Mesendoderm (in vitro differentiated cells): ENCODE measurements at places on chromosomes 7 and 10.

DNA sequence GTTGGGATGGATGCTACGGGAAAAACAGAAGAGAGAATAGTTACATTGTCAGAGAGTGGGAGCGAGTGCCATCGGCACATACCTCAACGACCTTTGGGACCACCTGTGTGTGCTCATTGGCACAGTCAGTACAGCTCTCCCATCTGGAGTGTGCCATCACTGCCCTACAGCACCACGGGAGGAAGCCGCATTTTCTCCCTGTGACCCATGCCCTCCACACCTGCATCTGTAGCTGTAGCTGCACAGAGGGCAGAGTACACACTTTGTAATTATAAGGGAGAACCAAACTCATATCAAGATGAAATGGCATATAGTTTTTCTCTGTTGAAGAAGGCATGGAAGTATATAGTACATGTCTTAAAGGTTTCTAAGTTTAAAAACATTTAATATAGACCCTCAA lies 207.4 kb downstream of the LHFPL3 start:
- no peak for DNase-seq
- no peak overlapping the region for H3K4me3 ChIP-seq
- H3K27me3 ChIP-seq = no peaks in the 10 kb centered on the region
- H3K36me3 ChIP-seq = no peaks in the 10 kb centered on the region

GRCh38 chr7:13132314-13132713 lies 444.9 kb downstream of the ARL4A start:
- H3K4me3 ChIP-seq = no peak overlapping the region
- H3K36me3 ChIP-seq = no peaks in the 10 kb centered on the region
- no peaks in the 10 kb centered on the region for H3K27me3 ChIP-seq
- no peaks in the 10 kb centered on the region for H3K4me1 ChIP-seq

GRCh38 chr10:122236690-122237306 lies 34.3 kb upstream of the BTBD16 start:
- DNase-seq = no peak
- no peaks in the 10 kb centered on the region for H3K36me3 ChIP-seq
- H3K27me3 ChIP-seq = no peaks in the 10 kb centered on the region
- no peak overlapping the region for H3K4me3 ChIP-seq

DNA sequence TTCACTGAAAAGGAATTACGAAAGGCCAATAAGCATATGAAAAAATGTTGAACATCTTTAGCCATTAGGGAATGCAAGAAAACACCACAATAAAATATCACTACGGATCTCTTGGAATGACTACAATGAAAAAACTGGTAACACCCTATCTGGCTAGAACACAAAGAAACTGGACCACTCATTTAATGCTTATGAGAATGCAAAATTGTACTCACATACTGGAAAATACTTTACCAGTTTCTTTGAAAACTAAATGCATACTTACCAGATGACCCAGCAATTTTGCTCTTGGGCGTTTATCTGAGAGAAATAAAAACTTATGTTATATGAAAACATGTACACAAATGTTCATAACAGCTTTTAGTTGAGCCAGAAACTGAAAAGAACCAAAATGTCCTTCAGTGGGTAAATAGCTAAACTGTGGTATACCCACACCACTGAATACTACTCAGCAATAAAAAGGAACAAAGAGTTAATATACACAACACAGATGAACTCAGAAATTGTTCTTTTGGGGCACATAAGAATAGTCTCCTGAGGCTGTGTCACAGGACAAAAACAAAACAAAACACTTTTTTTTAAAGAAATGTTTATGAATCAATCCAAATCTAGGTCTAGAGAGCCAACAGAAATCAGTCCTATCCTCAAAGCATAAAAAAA lies 23.5 kb downstream of the CNOT4 start:
- DNase-seq = no peak
- H3K4me1 ChIP-seq = no peaks in the 10 kb centered on the region
- H3K36me3 ChIP-seq = no peaks in the 10 kb centered on the region
- no peak overlapping the region for H3K4me3 ChIP-seq

DNA sequence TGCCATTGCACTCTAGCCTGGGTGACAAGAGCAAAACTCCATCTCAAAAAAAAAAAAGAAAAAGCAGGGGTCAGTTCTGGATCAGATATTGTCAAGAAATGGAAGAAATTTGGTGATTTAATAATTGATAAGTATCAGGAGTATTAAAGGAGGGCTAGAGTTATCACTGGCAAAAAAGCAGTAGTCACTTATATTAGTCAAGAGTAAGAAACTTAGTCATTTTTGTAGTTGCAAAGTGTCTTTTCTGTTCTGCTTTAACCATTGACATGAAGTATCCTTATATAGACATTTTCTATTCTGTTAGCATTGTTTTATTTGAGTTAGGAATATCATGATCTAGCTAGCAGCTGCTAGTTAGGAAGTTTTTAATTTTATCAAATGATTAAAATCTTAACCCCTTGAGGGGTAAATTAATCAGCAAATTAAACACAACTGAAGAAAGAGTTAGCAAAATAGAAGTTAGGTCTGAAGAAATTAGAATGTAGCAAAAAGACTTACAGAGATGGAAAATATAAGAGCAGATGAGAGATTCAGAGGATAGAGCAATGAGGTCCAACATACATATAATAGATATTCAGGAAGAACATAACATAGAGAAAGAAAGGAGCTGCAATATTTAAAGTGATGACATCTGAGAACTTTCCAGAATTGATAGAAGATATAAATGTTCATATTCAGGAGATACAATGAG lies 7.3 kb upstream of the CCDC6 start:
- no peak overlapping the region for H3K4me3 ChIP-seq
- no peak for DNase-seq
- no peaks in the 10 kb centered on the region for H3K4me1 ChIP-seq
- no peaks in the 10 kb centered on the region for H3K27me3 ChIP-seq
- H3K36me3 ChIP-seq = no peaks in the 10 kb centered on the region
- no peak overlapping the region for H3K27ac ChIP-seq

DNA sequence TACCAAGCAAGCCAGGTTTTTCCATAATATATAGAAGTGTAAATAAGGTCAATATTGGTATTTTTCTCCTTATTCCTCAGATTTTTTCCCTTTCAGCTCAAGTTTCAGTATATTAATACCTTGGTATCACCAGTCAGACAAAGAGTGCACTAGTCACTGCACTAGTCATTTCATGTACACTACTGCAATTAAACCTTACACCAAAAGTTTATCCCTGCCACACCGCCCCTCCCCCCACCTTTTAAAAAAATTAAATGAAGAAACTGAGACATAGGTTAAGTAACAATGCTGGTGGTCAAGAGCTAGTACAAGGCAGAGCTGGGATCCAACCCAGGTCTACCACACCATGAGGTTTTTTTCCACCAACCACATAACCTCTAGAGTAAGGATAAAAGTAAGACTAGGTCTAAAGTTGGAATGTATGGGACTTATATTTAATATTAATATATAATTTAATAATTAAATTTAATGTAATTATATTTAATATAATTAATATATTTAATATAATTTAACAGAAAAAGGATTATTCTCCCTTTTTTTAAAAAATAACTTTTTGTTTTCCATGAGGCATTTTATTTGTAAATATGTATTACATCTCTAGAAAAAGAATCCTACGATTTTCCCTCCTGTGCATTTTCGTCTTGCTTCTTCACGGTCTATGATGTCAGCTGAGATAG lies 68.5 kb downstream of the NT5C2 start:
- no peak for DNase-seq
- H3K36me3 ChIP-seq = no peaks in the 10 kb centered on the region
- H3K4me1 ChIP-seq = peaks cover 2% of the 10 kb centered on the region
- no peak overlapping the region for H3K4me3 ChIP-seq
- H3K27me3 ChIP-seq = no peaks in the 10 kb centered on the region

GRCh38 chr7:66604198-66604597 lies 24.5 kb upstream of the KCTD7 start:
- no peak overlapping the region for H3K4me3 ChIP-seq
- no peaks in the 10 kb centered on the region for H3K36me3 ChIP-seq
- H3K4me1 ChIP-seq = no peaks in the 10 kb centered on the region

DNA sequence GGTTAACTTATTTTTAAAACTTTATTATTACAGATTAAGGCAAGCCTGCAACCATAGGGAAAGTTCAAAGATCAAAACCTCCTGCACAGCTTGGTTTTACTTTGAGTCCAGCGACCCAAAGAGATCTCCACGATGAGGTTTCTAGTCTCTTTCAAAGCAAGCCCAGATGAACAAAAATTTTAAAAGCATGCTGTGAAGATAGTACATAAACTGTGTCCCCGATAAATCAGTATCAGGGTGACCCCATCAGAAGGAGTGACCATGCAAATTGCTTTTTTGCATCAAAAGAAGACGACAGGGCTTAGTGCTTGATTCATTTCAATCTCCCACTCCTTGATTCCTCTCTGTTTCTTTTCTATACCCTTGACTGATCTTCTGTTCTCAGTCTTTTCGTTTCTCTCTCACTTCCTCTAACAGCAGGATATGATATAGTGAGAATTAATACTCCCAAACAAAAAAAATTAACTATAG lies 16.0 kb upstream of the DNTT start:
- no peaks in the 10 kb centered on the region for H3K4me1 ChIP-seq
- no peak overlapping the region for H3K4me3 ChIP-seq
- no peaks in the 10 kb centered on the region for H3K27me3 ChIP-seq

GRCh38 chr10:29634105-29634504 lies 666 bp downstream of the SVIL start:
- H3K36me3 ChIP-seq = no peaks in the 10 kb centered on the region
- no peak overlapping the region for H3K27ac ChIP-seq
- H3K27me3 ChIP-seq = no peaks in the 10 kb centered on the region
- peak; percentile 52 for DNase-seq

GRCh38 chr7:99004216-99004615 lies 125.9 kb downstream of the TRRAP start:
- H3K4me1 ChIP-seq = no peaks in the 10 kb centered on the region
- H3K36me3 ChIP-seq = peaks cover 18% of the 10 kb centered on the region
- no peak overlapping the region for H3K4me3 ChIP-seq
- no peak for DNase-seq
- no peak overlapping the region for H3K27ac ChIP-seq

DNA sequence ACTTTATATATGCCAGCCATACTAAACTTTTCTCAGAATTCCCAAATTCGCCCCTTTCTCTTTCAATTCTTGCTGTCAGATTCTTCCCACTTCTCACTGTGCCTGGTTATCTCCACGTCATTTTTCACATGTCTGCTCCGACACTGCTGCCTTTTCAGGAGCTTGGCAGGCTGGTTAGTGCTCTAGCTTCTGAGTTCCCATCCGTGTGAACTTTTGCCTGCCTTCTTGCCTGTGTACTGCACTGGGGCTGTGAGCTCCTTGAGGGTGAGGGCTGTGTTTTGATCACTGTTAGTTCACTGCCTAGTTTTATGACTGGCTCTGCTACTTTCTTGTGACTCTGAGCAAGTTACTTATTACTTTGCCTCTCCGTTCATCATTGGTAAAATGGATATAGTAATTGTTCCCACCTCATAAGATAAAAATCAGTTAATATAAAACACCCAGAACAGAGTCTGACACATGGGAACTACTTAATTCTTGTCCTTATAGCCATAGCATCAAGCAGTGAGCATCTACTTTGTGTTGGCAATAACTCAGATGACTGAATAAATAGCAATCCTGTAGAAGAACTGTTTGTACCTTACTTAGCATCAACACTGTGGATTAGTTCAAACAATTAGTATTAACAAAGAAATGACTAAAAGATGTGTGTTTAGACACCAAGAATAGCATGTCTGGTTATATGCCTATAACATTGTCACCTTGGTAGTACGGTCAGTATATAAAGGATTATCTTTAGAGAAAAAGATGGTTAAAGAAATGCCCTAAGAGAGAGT lies 5.5 kb downstream of the GSTO1 start:
- peak overlapping the region; percentile 4 for H3K27ac ChIP-seq
- peaks cover 11% of the 10 kb centered on the region for H3K36me3 ChIP-seq
- peaks cover 4% of the 10 kb centered on the region for H3K4me1 ChIP-seq
- no peak overlapping the region for H3K4me3 ChIP-seq
- no peaks in the 10 kb centered on the region for H3K27me3 ChIP-seq
- DNase-seq = peak; percentile 18

- H3K4me3 ChIP-seq = no peak overlapping the region
- H3K4me1 ChIP-seq = no peaks in the 10 kb centered on the region
- no peaks in the 10 kb centered on the region for H3K36me3 ChIP-seq
- H3K27ac ChIP-seq = no peak overlapping the region
- DNase-seq = no peak
Measured at GRCh38 chr7:100413889-100414288, 14.6 kb downstream of the ZCWPW1 start.

DNA sequence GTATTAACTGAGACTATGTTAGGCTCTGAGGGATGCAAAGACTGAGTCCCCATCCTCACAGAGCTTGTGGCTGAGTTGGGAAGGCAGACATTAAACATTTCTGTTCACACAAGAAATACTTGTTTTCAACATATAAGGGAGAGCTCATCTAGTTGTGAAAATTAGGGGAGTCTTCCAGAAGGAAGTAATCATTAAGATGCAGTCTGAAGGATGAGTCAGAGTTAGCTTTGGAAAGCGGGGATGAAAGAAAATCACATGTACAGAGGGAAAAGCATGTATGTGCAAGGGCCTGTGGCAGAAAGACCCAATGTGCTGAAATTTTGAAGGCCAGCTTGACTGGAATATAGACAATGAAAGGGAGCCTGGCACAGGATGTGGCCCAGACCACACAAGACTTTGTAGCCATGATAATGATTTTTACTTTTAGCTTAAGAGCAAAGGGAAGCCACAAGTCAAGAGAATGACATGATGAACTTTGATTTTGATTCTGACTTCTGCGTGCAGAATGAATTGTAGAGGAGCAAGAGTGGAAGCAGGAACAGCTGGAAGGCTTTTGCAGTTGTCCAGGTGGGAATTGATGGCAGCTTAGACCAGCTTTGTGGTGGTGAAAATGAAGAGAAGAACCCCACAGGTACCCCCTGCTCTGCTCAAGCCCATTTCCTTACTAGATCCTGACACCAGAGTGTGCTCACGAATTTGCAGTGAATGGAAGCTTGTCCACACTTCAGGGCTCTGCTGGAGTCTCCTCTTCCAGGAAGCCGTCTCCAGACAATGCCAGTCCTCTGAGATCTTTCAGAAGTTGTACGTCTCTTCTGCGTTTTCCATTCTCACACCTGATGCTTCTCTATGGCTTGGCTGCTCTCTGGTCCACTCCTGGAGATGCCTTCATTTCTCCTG lies 115.6 kb downstream of the ATXN7L1 start:
- H3K4me1 ChIP-seq = no peaks in the 10 kb centered on the region
- no peaks in the 10 kb centered on the region for H3K36me3 ChIP-seq
- H3K27me3 ChIP-seq = no peaks in the 10 kb centered on the region
- DNase-seq = no peak
- H3K4me3 ChIP-seq = no peak overlapping the region
